Right ventricle myocardium inferior (tissue), 1 donor: ENCODE measurements at places on chromosomes 12 and 14. TPM values are rescaled to one million over a fixed set of nuclear protein-coding genes. Genes with fewer than 3 reads are reported as not detected.
A peak's percentile ranks its signal among the peaks of the same experiment; 100 is the strongest.

GRCh38 chr14:71320734-71321573 lies 413.7 kb downstream of the PCNX1 start:
- DNase-seq = peak; percentile 90

GRCh38 chr14:103031956-103032355 lies 25.4 kb downstream of the CDC42BPB start:
- no peak for DNase-seq

- DNase-seq = peak; percentile 87
These were observed 431 bp upstream of the RHOJ start for GRCh38 chr14:63203618-63204406.

- no peak for DNase-seq
These were observed 118.3 kb upstream of the SCAF11 start for GRCh38 chr12:46108721-46109120.

GRCh38 chr12:42705863-42706262 lies 116.3 kb upstream of the PRICKLE1 start:
- DNase-seq = peak; percentile 86

DNA sequence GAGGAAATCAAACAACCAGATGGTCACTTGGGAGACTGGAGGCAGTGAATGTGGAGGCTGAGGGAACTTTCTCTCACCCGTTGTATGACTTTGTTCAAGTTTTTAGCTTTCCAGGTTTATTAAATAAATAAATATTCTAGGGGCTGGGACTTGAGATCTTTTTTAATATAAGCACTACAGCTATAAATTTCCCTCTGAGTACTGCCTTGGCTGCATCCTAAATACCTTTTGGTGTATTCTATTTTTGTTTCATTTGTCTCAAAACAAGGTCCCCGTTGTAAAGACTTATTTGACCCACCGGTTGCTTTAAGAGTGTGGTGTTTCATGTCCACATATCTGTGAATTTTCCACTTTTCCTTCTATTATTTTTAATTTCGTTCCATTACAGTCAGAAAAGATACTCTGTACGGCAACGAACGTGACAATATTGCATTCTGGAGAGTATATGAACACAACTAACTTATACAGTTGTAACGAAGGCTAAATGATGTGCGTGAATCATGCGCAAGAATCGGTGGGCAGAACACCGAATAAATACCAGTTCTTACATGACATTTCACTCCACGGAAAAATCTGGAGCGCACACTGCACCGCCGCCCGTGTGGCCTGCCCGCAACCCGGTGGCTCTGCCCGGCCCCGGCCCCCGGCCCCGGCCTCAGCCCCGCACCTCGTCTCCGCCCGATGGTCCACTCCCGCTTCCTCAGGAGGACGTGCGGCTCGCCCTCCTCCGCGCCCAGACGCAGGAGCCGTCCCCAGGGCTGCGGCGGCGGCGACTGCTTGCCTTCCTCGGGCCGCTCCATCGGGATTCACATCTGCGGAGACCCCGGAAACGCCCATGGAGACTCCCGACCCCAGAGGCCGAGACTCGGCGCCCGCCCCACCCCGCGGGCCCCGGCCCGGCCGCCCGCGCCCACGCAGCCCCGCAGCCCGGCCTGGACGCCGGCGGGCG lies 602 bp downstream of the CHFR start:
- no peak for DNase-seq

The ZNF664 gene
- total RNA-seq = 86.6 TPM

The CLEC9A gene
- not detected for total RNA-seq

The KRT81 gene
- not detected for total RNA-seq
